Kidney (tissue), 22 donors: ENCODE measurements at places on chromosomes 1 and 21. TPM values are rescaled to one million over a fixed set of nuclear protein-coding genes. Genes with fewer than 3 reads are reported as not detected.

The RNU1-4 gene
- 8,605 TPM for total RNA-seq

The TESK2 gene
- 2.7 TPM for total RNA-seq

The MEAF6 gene
- 65.8 TPM for total RNA-seq

GRCh38 chr1:42936309-42937078 lies 22.2 kb downstream of the SLC2A1 start:
- no peak overlapping the region for H3K27ac ChIP-seq
- peaks cover 2% of the 10 kb centered on the region for H3K36me3 ChIP-seq
- peak; percentile 40 for DNase-seq
- H3K4me3 ChIP-seq = no peak overlapping the region
- no peaks in the 10 kb centered on the region for H3K4me1 ChIP-seq

GRCh38 chr1:25610822-25611630 lies 5.6 kb upstream of the MAN1C1 start:
- H3K4me3 ChIP-seq = no peak overlapping the region
- no peak overlapping the region for H3K27ac ChIP-seq
- no peaks in the 10 kb centered on the region for H3K36me3 ChIP-seq
- DNase-seq = no peak
- peaks cover 2% of the 10 kb centered on the region for H3K27me3 ChIP-seq
- no peaks in the 10 kb centered on the region for H3K4me1 ChIP-seq

DNA sequence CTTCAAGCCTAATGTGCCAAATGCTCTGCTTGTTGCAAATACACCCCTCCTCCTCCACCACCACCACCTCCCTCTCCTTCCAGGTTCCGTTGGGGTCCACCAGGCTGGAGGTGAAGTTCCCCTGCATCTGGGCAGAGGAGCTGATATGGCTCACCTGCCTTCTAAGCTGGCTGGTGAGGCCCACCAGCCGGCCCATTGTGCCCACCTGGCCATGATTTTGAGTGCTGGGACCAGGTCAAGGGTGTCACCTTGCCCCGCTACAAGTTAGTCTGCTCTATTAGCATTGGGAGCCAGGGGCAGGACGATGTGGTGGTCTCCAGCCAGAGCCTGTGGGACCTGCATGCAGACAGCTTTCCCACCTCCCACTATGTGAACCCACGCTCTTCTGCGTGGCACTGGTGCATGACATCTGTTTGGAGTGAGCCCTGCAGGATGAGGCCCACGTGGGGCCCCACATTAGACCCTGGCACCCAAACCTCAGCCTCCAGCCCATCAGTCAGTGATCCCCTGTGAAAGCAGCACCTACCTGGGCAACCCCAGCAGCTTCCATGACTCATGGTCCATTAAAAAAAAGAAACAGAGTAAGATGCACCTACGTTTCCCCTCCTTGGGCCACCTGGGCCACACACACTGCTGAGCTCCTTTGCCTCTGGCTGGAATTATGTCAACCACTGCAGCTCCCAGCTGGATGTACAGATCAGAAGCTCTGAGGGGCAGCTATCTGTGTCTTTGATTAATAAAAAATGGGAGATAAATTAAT lies 15.6 kb upstream of the CDCP2 start:
- peak; percentile 33 for DNase-seq
- no peaks in the 10 kb centered on the region for H3K27me3 ChIP-seq
- no peak overlapping the region for H3K27ac ChIP-seq
- H3K36me3 ChIP-seq = no peaks in the 10 kb centered on the region

GRCh38 chr21:34970167-34970500 lies 79.0 kb downstream of the RUNX1 start:
- H3K27ac ChIP-seq = no peak overlapping the region
- no peak for DNase-seq
- no peaks in the 10 kb centered on the region for H3K36me3 ChIP-seq
- no peaks in the 10 kb centered on the region for H3K27me3 ChIP-seq

- no peaks in the 10 kb centered on the region for H3K27me3 ChIP-seq
- no peaks in the 10 kb centered on the region for H3K36me3 ChIP-seq
- DNase-seq = no peak
- H3K4me3 ChIP-seq = no peak overlapping the region
- H3K27ac ChIP-seq = no peak overlapping the region
Measured at GRCh38 chr21:39124681-39125251, 58.5 kb downstream of the PSMG1 start.

The PRAMEF14 gene
- not detected for total RNA-seq

The CASZ1 gene
- total RNA-seq = 33.0 TPM

DNA sequence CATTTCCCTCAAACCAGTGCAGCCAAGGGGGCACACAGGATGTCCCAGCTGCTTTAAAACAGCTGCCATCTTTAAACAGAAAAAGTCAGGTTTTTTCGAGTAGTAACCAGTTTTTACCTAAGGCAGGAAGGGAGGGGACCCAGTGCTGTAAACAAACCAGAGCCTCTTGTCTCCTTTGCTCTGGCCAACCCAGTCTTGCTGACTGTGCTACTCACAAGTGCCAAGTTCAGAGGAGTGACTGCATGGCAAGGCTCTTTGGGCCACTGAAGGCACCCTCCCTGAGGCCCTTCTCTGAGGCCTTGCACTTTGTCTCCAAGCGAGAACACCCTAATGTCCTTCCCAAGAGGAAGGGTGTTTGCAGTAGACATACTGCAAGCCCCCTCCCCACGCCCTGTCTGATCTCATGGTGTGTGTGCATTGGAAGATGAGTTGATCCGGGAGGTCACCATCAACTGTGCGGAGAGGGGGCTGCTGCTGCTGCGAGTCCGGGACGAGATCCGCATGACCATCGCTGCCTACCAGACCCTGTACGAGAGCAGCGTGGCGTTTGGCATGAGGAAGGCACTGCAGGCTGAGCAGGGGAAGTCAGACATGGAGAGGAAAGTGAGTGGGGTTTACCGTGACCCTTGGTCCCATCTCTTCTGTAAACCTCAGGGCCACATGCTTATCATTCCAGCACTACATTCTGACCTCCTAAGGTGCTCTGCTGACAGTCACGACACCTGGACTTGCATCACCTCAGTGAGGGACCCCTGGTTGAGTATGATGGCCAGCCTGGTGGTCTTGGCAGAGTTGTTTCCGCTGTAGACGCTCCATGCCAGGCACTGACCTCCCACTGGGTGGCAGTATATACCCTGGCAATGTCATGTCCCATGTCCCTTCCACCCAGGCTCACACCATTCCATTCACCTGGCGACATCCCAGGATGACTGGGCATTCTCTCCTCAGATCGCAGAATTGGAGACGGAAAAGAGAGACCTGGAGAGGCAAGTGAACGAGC lies 4.7 kb downstream of the DNALI1 start:
- no peak overlapping the region for H3K27ac ChIP-seq
- no peak for DNase-seq
- no peaks in the 10 kb centered on the region for H3K4me1 ChIP-seq
- H3K27me3 ChIP-seq = no peaks in the 10 kb centered on the region

DNA sequence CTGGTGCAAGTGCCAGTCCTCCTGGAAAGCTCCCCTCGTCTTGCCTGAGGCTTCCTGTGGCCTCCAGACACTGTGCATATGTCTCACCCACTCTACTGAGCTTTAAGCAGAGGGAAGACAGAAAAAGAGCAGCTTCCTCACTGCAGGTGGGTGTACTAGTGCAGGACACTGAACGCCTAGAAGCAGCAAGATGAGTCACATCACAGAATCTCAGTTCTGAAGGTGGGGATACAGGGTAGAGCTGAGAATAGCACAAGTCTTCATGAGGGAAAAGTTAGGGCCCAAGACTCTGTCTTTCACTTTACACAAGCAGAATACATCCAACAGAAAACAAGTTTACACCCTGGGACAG lies 37.4 kb downstream of the PCAT6 start:
- no peaks in the 10 kb centered on the region for H3K4me1 ChIP-seq
- DNase-seq = no peak
- no peaks in the 10 kb centered on the region for H3K27me3 ChIP-seq
- H3K27ac ChIP-seq = no peak overlapping the region
- no peak overlapping the region for H3K4me3 ChIP-seq

The OXCT2 gene
- total RNA-seq = 0.98 TPM

DNA sequence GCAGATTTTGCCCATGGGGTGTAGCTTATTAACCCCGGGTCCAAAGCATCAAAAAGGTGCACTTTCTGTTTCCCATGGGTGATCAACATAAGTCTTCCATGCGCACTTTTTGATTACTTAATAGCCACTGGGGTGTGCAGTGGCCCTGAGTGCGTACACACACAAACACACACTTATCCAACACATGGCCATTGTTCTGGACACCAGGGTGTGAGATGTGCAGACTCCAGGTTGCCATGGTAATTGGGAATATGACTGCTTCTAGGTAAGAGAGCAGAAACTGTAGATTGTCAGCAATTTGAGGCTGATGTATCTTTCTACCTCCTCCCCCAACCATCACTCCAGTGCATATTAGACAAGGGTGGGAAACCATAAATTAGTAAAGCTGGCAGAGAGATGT lies 68.8 kb downstream of the MAB21L3 start:
- no peak overlapping the region for H3K27ac ChIP-seq
- H3K4me1 ChIP-seq = no peaks in the 10 kb centered on the region
- no peaks in the 10 kb centered on the region for H3K36me3 ChIP-seq
- no peaks in the 10 kb centered on the region for H3K27me3 ChIP-seq
- H3K4me3 ChIP-seq = no peak overlapping the region

DNA sequence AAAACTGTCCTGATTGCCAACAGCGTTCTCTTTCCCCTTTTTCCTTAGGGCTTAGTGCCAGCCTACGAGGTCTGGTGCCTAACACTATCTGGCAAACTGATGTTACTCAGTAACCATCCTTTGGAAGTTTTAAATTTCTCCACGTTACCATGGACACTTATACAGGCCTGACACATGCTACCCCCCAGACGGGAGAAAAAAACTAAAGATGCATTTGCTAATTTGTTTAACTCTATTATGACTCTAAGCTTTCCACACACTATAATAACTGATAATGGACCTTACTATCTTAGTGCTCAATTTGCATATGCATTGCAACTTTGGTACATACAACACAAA lies 36.8 kb downstream of the CLCA1 start:
- H3K27me3 ChIP-seq = no peaks in the 10 kb centered on the region
- H3K27ac ChIP-seq = no peak overlapping the region
- H3K4me1 ChIP-seq = no peaks in the 10 kb centered on the region
- no peak for DNase-seq

DNA sequence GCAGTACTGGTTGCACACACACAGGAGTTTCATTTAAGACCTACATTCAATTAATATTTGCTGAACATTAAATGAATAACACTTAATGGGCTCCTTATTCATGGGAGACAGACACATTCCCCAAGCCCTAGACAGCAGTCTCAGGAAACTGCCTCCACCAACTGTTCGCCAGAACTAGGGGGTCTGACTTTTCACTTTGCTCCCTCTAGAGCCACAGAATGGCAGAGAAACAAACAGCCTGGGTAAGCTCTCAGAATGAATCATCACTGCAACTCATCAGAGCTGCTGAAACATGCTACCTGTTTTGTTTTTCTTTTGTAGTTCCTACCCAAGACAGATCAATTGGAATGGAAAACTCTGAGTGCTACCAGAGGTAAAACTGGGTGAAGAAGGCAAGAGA lies 31.7 kb downstream of the ELK4 start:
- peak overlapping the region; percentile 78 for H3K27ac ChIP-seq
- no peak overlapping the region for H3K4me3 ChIP-seq
- H3K27me3 ChIP-seq = no peaks in the 10 kb centered on the region
- peaks cover 4% of the 10 kb centered on the region for H3K4me1 ChIP-seq

The CD34 gene
- total RNA-seq = 50.9 TPM

DNA sequence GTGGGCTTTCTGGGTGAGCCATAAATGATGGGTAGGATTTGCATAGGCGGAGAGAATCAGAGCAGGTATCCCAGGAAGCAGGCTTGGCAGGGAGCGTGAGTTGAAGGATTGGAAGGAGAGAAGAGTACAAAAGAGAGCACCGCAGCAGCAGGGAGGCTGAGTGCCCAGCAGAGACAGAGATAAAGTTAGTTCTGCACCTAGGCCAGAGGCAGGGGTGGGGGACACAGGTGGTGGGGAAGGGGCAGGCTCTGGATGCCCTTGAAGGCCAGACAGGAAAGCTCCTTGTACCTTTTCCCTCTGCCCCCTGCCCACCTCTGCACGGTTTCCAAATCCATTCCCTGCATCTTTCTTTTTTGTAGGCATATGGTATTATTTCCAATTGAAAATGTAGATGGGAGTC lies 33.0 kb upstream of the TRABD2B start:
- no peak overlapping the region for H3K27ac ChIP-seq
- H3K36me3 ChIP-seq = no peaks in the 10 kb centered on the region
- no peaks in the 10 kb centered on the region for H3K4me1 ChIP-seq
- H3K4me3 ChIP-seq = no peak overlapping the region

GRCh38 chr1:87295445-87296110 lies 33.1 kb upstream of the LMO4 start:
- H3K4me1 ChIP-seq = no peaks in the 10 kb centered on the region
- H3K27me3 ChIP-seq = no peaks in the 10 kb centered on the region
- no peaks in the 10 kb centered on the region for H3K36me3 ChIP-seq
- no peak for DNase-seq
- no peak overlapping the region for H3K27ac ChIP-seq

GRCh38 chr1:51578383-51579109 lies 38.3 kb upstream of the OSBPL9 start:
- no peak overlapping the region for H3K4me3 ChIP-seq
- no peaks in the 10 kb centered on the region for H3K4me1 ChIP-seq
- DNase-seq = no peak
- no peaks in the 10 kb centered on the region for H3K27me3 ChIP-seq

DNA sequence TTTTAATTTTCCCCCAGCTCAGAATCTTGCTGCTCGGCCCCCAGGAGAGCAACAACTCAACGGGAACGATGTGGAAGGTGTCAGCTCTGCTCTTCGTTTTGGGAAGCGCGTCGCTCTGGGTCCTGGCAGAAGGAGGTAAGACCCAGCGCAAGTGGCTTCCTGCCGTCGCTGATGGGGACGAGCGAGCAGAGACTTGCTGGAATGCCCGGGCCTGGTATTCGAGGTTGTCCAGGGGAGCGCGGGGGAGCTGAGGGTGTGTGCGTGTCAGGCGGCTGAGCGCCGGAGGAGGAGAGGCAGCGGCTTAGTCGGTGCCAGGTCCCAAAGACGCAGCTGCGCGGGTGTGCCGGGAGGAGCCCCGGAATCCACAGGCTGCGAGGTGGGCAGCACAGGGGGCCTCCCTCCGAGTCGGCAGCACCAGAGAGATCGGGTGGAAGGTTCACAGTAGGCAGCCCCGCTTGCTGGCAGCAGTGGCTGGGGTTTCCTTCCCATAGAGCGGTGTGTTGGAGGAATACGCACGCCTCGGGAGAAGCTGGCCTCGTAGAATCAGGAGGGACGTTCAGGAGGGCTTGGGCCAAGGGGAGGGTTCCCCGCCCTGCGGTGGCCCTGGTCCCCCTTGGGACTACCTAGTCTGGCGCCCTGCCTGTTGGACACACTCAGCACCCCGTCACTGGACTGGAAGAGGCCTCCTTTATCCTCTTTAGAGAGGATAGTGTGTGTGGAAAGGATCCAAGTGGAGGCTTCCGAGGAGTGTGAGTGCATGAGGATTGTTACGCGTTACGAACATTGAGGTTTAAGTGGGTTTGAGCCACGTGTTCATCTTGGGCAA lies 547 bp downstream of the PDPN start:
- DNase-seq = peak; percentile 73
- H3K27me3 ChIP-seq = no peaks in the 10 kb centered on the region
- no peak overlapping the region for H3K4me3 ChIP-seq
- no peak overlapping the region for H3K27ac ChIP-seq
